Endothelial cell (in vitro differentiated cells): ENCODE measurements at places on chromosomes 11 and 22. TPM values are rescaled to one million over a fixed set of nuclear protein-coding genes. Genes with fewer than 3 reads are reported as not detected.

DNA sequence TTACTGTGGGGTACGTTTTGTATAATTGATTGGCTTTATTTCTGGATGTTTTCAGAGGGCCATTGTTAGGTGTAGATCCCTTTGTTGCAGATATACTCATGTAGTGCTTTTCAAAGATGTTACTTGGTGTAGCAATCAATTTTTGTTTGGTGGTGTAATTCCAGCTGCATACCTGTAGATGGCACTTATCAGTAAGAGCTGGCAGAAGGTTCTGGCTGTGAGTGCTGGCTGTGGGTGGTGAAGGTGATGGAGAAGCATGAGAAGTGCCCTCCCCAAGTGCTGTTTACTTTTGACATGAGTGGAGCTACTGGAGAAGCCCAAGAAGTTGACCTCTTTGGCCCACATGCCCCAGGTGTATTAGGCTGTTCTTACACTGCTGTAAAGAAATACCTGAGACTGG lies 1074.9 kb downstream of the FAM181B start:
- H3K4me3 ChIP-seq = no peak overlapping the region
- no peak for DNase-seq
- no peak overlapping the region for H3K27ac ChIP-seq
- H3K4me1 ChIP-seq = no peaks in the 10 kb centered on the region
- H3K27me3 ChIP-seq = no peaks in the 10 kb centered on the region

- peaks cover 5% of the 10 kb centered on the region for H3K36me3 ChIP-seq
- H3K27me3 ChIP-seq = peaks cover 6% of the 10 kb centered on the region
Observed at GRCh38 chr22:35392357-35392756, 7.6 kb upstream of the MCM5 start.

DNA sequence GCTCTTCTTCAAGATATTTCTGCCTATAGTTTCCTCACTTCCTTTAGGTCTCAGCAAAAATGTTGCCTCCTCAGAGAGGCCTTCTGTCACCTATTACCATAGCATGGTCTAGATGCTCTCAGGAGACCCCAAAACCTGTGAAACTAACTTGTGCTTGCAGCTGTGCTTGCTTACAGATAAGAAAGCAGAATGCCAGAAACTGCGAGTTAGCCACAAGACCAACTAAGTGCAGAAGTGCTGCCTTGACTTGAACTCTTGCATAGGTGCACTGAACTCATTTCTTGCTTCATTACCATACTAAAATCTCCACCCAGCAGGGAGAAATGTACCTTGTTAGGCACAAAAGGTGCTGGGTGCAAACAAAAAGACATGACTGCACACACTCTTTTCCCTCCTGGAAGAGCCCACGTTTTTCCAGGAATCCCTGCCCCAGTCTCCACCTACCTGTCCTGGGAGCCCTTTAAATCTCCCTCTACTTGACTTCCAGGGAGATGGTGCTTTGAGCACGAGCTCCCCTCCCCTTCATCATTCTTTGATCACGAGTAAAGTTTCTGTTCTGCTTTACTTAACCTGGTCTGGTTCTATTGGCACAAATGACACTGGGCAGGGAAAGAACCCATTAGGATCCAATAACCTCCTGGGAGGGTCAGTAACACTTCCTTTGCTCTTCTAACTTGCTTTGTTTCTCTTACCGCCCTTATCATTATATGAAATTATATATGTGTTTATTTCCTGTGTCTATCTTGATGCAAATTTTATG lies 137.7 kb upstream of the DDI1 start:
- H3K36me3 ChIP-seq = no peaks in the 10 kb centered on the region
- H3K4me1 ChIP-seq = no peaks in the 10 kb centered on the region
- no peak overlapping the region for H3K27ac ChIP-seq

DNA sequence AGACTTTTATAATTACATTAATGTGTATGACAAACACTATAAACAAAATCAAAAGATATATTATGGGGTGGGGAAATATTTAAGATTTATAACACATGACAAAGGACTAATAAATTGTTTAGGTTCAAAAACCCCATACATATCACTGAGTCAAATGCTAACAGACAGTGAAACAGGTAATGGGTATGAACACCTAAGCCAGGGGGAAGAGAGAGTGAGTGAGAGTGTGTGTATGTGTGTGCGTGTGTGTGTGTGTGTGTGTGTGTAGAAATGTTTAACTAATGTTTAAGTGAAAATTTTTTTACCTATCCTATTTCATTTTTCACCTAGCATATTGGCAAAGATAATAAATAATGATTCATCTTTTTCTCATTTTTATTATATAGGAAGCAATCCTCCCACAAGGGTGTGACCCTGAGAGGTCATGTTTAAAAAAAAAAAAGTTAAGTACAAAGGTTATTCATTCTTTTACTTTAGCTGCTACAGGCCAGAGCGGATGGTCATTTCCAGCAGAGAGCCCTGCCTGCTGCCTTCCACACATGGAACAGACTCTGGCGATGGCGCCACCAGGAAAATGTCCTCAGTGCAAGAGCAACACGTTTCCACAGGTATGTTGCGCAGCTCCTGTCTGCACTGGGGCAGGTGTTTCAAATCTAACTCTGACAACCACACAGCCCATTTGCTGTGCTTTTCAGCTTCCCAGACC lies 72.9 kb downstream of the PISD start:
- H3K36me3 ChIP-seq = peaks cover 11% of the 10 kb centered on the region
- peaks cover 8% of the 10 kb centered on the region for H3K4me1 ChIP-seq
- peak overlapping the region; percentile 19 for H3K4me3 ChIP-seq
- DNase-seq = no peak
- peaks cover 1% of the 10 kb centered on the region for H3K27me3 ChIP-seq

UCP3 gene
- total RNA-seq = 1.6 TPM
